SW 1271 (cell line): ENCODE measurements at places on chromosomes 5 and 9.

GRCh38 chr9:131299961-131300347 lies 10.4 kb downstream of the PLPP7 start:
- DNase-seq, result no peak

GRCh38 chr9:35763803-35764202 lies 9.7 kb upstream of the MSMP start:
- DNase-seq, result no peak

GRCh38 chr5:135824541-135825041 lies 9.9 kb upstream of the SLC25A48 start:
- DNase-seq, result no peak

- no peak for DNase-seq
Measured at GRCh38 chr5:170252109-170252508, 19.3 kb downstream of the C5orf58 start.

DNA sequence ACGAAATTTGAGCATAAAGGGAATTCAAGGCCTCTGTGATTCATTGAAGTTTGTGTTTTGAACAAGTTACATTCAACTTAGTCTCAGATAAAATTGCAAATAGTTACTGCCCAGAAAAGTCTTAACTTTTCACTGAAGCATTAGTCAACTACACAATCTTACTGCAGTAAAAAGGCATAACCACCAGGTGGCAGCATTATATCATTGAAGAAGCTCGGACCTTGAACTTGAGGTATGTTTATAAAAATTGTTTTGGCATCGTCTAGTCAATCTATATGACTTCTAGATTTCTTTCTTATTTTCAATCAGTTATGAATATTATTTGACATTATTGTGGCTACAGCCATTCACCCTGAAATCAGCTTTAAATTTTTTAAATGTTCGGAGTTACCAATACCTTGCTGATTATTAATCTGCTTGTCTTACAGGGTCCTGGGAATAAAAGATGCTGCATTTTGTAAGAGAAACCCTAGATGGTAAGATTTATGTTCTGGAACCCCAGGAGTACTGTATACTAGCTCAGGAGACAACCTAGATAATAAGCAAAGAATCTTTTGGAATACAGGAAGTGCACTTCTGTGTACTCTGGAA lies 83.9 kb upstream of the GRAMD2B start:
- peak; percentile 69 for DNase-seq

DNA sequence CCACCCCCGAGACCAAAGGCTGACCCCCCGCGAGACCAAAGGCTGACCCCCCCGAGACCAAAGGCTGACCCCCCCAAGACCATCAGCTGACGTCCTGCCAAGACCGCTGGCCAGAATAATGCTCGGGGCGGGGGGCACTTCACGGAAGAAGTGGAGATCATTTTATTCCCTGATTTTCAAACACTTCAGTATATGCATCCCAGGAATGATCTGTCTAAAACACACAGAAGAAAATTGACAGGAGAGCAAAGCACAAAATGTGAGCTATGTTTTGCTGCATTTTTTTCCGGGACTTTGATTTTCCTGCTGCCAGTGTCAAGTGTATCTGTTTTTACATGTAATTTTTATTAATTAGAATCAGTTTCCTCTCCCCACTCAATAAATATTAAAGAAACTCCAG lies 67.1 kb downstream of the ADAMTS2 start:
- DNase-seq, result peak; percentile 27

DNA sequence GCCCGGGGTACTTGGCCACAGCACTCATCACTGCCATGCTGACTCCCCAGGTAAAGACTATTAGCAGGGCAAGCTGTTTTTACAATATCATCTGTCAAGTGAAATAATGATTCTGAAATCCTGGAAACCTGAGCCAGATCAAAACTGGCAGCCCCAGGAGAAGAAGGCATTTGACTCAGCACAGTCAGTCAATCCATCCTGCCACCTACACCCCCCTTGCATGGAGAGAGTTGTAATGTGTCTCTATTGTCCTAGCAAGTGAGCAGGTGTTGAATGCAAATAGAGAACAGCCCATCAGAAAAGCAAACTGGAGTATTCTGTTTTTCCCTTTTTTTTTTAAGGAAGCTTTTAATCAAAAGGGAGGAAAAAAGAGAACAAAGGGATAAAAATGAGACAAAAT lies 291.2 kb downstream of the BRINP1 start:
- DNase-seq, result no peak

DNA sequence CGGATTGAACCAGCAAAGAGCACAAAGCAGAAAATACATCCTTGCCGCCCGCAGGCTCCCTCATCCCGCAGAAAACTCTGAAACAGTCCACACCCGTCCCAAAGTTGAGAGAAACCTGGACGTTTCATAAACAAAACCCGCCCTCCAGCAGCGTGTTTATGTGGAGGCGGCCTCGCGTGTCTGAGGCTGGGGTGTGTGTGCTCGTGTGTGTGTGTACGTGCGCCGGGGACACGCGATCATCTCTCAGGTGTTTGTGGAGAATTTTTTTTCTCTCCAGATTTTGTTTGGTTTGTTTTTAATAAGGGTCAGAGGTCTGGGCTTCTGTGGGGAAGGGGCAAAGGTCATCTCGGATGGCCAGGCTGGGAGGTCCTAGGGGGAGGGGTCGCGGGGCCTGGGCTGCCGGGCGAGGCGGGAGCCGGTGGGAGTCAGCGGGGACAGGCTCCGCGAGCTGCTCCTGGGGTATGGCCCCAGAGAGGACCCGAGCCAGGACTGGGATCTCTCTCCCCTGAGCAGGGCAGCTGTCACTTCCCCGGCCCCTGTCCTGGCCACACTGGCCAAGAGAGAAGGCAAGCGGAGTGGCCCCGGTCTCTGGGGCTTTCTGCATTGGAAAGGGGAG lies 206.4 kb downstream of the C9orf50 start:
- no peak for DNase-seq
